ENCODE measurements at places on chromosomes 11 and 22.

GRCh38 chr11:78022397-78023396 lies at the start of gene KCTD14:
TSS of gene KCTD14 (minus strand) at chr11:78023276. CDS start at chr11:78023249, 27 bp downstream.
- no peak for DNase-seq

GRCh38 chr11:130118165-130118564 lies 41.4 kb upstream of the ST14 start:
- DNase-seq: no peak

GRCh38 chr11:121047926-121048325 lies 24.0 kb downstream of the TBCEL start:
- no peak for DNase-seq

GRCh38 chr11:19193916-19194315 lies 7.9 kb downstream of the CSRP3 start:
- no peak for DNase-seq

All from iPS DF 19.7 (cell line).